ENCODE measurements at places on chromosomes 6 and 20.

GRCh38 chr6:10373642-10374359 lies 41.1 kb downstream of the TFAP2A start:
- H3K27ac ChIP-seq, result no peak overlapping the region
- H3K4me3 ChIP-seq, result no peak overlapping the region
- no peaks in the 10 kb centered on the region for H3K4me1 ChIP-seq
- no peaks in the 10 kb centered on the region for H3K27me3 ChIP-seq

- DNase-seq, result no peak
- no peak overlapping the region for H3K27ac ChIP-seq
- H3K36me3 ChIP-seq, result no peaks in the 10 kb centered on the region
- H3K4me1 ChIP-seq, result no peaks in the 10 kb centered on the region
- H3K27me3 ChIP-seq, result no peaks in the 10 kb centered on the region
Observed at GRCh38 chr6:16338577-16339264, 100.3 kb downstream of the GMPR start.

GRCh38 chr6:37340639-37340943 lies 13.2 kb upstream of the RNF8 start:
- H3K27ac ChIP-seq, result no peak overlapping the region
- no peaks in the 10 kb centered on the region for H3K27me3 ChIP-seq
- H3K4me1 ChIP-seq, result no peaks in the 10 kb centered on the region
- DNase-seq, result no peak
- no peak overlapping the region for H3K4me3 ChIP-seq

- H3K36me3 ChIP-seq, result no peaks in the 10 kb centered on the region
- no peak overlapping the region for H3K27ac ChIP-seq
Observed at GRCh38 chr20:1930165-1930564, 35.0 kb downstream of the SIRPA start.

DNA sequence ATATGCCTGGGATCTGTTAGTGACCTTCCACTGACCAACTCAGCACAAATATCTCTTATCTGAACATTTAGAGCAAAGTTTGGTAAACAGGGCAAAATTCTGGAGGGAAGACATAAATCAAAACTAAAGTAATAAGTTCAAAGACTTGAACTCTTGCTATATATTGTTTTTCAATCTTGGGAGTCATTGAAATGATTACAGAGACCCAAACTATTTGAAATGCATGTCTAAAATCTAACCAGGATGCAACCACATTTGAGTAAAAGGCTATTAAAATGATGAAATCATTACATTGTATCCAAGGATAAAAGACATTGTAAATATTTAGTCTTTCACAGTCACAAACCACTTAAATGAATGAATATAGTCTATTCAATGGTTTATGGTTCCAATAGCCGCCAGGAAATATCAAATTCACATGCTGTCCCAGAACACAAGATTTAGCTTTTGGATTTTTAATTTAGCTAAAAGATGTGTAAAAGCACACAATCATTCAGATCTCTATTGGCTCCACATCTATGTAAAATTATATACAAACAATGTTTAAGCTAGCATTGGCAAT lies 256.6 kb upstream of the EPHA7 start:
- H3K27ac ChIP-seq, result no peak overlapping the region
- H3K36me3 ChIP-seq, result no peaks in the 10 kb centered on the region
- no peaks in the 10 kb centered on the region for H3K4me1 ChIP-seq
- no peaks in the 10 kb centered on the region for H3K27me3 ChIP-seq

DNA sequence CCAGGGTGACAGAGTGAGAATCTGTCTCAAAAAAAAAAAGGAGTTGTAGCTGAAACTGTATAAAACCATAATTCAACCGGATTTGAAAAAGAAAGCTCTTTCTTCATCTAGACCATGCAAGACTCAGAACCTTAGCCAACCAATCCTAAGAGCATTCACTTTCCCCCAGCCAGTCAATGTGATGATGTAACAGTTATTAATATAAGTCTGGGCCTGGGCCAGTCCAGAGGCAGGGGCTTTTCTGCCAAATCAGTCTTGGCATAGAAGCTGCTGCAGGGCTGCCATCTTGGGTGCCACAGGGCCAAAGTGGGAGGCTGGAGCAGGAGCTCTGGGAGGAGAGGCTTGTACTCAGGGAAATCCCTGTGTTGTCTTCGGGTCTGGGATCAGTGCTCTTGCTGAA lies 288.4 kb downstream of the CLIC5 start:
- H3K27ac ChIP-seq, result no peak overlapping the region
- H3K4me1 ChIP-seq, result no peaks in the 10 kb centered on the region

GRCh38 chr6:96931198-96931597 lies 6.7 kb downstream of the KLHL32 start:
- H3K4me1 ChIP-seq, result no peaks in the 10 kb centered on the region
- H3K27me3 ChIP-seq, result peaks cover 39% of the 10 kb centered on the region
- DNase-seq, result no peak
- no peak overlapping the region for H3K27ac ChIP-seq
- no peak overlapping the region for H3K4me3 ChIP-seq

DNA sequence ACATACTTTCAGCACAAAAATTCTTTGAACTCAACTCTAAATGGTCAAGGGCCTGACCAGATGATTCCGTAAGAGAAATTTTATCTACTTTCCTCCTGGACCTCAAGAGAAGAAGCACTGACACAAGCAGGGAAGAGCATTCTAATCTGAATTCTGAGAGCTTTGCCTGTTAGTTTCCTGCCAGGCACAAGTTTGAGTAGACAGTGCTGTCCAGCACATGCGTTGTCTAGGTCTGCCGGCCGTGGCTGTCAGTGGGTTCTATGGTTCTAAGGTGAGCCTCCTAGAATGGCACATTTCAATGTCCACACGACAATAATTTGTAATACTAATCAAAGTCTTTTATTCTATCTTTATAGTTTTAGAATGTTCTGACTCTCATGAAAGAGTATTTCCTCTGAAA lies 91.9 kb downstream of the RFPL4B start:
- H3K4me3 ChIP-seq, result no peak overlapping the region
- peaks cover 3% of the 10 kb centered on the region for H3K27me3 ChIP-seq
- H3K36me3 ChIP-seq, result no peaks in the 10 kb centered on the region
- DNase-seq, result no peak

DNA sequence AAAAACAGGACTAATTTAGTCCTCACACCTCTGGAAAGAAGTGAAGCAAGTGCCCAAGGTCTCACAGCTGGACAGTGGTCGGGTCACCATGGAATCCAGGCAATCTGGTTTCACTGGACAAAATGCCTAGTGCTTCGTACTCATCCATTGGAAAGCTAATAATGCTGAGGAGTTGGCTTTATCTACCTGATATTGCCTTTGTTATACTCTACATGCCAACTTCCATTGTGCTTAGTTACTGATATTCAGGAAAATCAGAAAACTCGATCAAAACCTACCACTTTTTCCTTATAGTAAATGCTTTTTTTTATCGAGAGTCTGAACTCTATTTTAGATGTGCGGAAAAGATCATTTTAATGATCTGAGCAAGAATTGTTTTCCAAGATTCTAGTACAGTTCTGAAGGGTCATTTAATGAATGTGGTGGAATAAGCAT lies 966 bp downstream of the CFAP206 start:
- H3K4me3 ChIP-seq, result peak overlapping the region; percentile 68
- no peaks in the 10 kb centered on the region for H3K36me3 ChIP-seq
- H3K27me3 ChIP-seq, result peaks cover 20% of the 10 kb centered on the region
- H3K27ac ChIP-seq, result peak overlapping the region; percentile 67

DNA sequence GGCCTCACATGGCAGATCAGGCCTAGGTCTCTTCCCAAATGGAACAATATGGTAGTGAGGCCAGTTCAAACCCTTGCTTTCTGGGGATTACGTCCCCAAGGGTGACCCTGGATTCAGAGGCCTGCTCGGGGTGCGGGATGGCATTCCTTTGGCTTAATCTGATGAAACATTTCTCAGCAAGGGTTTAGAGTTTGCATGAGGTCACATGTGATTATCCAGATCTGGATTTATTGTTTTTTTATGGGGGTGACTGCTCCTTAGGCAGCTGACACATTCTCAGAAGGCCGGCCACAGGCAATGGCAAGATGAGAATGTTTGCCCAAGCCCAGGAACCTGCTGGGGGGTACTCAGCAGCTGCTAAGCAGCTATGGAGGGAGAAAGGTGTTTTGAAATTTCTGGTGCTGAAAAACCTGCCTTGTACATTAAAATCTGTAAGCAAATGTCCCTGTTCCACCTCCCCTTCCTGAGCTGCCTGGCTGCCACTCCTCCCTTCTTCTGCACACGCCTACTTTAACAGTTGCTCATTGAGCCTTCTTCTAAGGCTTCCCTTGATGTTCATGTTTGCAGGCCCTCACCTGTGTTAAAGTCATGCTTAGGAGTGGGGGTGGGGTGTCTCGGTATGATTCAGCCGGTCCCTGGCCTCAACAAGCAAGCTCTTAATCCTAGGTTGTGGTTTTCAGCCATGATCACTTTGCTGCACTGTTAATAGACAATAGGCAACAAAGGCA lies 37.9 kb upstream of the FUCA2 start:
- H3K27ac ChIP-seq, result no peak overlapping the region
- no peaks in the 10 kb centered on the region for H3K36me3 ChIP-seq
- no peak overlapping the region for H3K4me3 ChIP-seq
- no peaks in the 10 kb centered on the region for H3K27me3 ChIP-seq
- no peak for DNase-seq

GRCh38 chr6:26115226-26115625 lies 28.0 kb downstream of the HFE start:
- H3K4me3 ChIP-seq, result no peak overlapping the region
- no peaks in the 10 kb centered on the region for H3K27me3 ChIP-seq
- peak; percentile 44 for DNase-seq

- H3K27ac ChIP-seq, result no peak overlapping the region
- no peak overlapping the region for H3K4me3 ChIP-seq
- H3K36me3 ChIP-seq, result no peaks in the 10 kb centered on the region
- peaks cover 29% of the 10 kb centered on the region for H3K4me1 ChIP-seq
- H3K27me3 ChIP-seq, result peaks cover 27% of the 10 kb centered on the region
Observed at GRCh38 chr6:35602133-35602946, 86.4 kb downstream of the FKBP5 start.

GRCh38 chr6:16596616-16597331 lies 164.5 kb downstream of the ATXN1 start:
- no peaks in the 10 kb centered on the region for H3K27me3 ChIP-seq
- DNase-seq, result no peak
- no peak overlapping the region for H3K27ac ChIP-seq
- H3K4me3 ChIP-seq, result no peak overlapping the region

GRCh38 chr6:50716899-50717509 lies 3.7 kb downstream of the TFAP2D start:
- no peak for DNase-seq
- no peaks in the 10 kb centered on the region for H3K4me1 ChIP-seq
- no peaks in the 10 kb centered on the region for H3K36me3 ChIP-seq
- no peak overlapping the region for H3K27ac ChIP-seq
- H3K27me3 ChIP-seq, result no peaks in the 10 kb centered on the region

DNA sequence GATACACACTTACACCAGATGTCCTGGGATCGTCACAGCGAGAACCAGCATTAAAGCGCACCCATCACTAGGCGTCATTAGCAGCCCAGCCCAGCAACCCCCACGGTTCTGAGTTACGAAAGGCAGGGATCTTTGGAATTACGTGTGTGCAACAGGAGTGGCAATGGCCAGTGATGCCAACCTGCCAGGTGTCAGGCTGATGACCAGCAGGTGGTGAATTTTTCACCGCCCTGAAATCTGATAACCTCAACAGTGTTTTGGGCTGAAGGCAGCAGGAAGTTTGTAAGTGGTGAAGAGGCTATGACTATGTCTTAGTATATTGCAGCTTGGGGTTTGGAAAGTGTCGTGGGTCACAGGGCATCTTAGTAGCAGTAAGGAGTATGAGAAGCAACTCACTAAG lies 166.1 kb downstream of the TMEM242 start:
- no peaks in the 10 kb centered on the region for H3K4me1 ChIP-seq
- no peak overlapping the region for H3K4me3 ChIP-seq
- peaks cover 59% of the 10 kb centered on the region for H3K36me3 ChIP-seq
- DNase-seq, result no peak
- no peak overlapping the region for H3K27ac ChIP-seq
- no peaks in the 10 kb centered on the region for H3K27me3 ChIP-seq

DNA sequence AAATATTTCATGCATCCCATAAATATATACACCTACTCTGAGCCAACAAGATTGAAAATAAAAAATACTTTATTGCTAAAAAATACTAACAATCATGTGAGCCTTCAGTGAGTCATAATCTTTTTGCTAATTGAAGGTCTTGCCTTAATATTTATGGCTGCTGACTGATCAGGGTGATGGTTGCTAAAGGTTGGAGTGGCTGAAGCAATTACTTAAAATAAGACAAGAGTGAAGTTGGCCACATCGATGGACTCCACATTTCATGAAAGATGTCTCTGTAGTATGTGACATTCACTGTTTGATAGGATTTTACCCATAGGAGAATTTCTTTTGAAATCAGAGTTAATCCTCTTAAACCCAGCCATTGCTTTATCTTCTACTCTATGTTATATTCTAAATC lies 11.1 kb downstream of the TRDN start:
- H3K27ac ChIP-seq, result no peak overlapping the region
- no peak overlapping the region for H3K4me3 ChIP-seq
- H3K4me1 ChIP-seq, result no peaks in the 10 kb centered on the region
- no peak for DNase-seq
- H3K36me3 ChIP-seq, result no peaks in the 10 kb centered on the region
- no peaks in the 10 kb centered on the region for H3K27me3 ChIP-seq

DNA sequence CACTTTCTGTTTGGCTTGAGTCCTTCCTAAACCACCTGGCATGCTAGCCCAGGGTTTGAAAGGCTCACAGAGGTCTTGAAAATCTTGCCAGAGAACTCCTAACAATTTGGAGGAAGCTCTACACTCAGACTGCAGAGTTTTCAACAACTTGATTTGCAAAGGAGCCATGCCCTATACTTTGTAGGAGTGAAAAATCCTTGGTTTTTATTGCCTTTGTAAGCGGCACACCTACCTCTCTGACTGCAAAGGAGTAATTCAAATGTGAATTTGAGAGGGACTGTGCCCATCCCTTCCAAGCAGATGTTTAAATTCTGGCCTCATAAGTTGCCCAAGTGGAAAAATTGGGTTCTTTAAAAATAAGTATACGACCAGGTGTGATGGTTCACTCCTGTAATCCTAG lies 41.5 kb downstream of the SLC2A12 start:
- no peak overlapping the region for H3K27ac ChIP-seq
- no peak for DNase-seq
- no peaks in the 10 kb centered on the region for H3K36me3 ChIP-seq
- no peak overlapping the region for H3K4me3 ChIP-seq

DNA sequence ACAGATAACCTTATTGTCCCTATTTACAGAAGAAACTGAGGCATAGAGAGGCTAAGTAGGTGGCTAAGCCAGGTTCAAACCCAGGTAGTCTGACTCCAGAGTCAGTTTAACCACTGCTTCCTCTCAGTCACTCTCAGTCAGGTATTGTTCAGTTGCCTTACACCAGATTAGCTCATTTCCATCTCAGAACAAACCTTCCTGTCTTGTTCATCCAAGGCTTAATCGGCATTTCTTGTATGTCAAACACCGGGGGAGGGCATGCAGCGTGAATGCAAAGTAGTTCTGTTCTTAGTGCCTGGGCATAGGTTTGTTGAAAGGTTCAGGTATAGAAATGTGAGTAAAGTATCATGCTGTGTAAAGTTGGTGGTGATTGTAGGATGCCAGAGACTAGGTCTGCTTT lies 51.7 kb downstream of the CTNNBL1 start:
- no peak overlapping the region for H3K4me3 ChIP-seq
- peaks cover 41% of the 10 kb centered on the region for H3K36me3 ChIP-seq
- no peak for DNase-seq
- no peak overlapping the region for H3K27ac ChIP-seq
- no peaks in the 10 kb centered on the region for H3K4me1 ChIP-seq
